Stimulated activated CD8-positive, alpha-beta memory T cell treated with anti-CD3 and anti-CD28 coated beads, Interleukin-12 subunit alpha, Interleukin-12 subunit beta, amount 100 ng/mL, for 1 hour (primary cell): ENCODE measurements at places on chromosomes 4 and X.
A peak's percentile ranks its signal among the peaks of the same experiment; 100 is the strongest.

GRCh38 chr4:5827108-5828004 is 65.5 kb downstream of the CRMP1 start:
- no peak for DNase-seq

- no peak for DNase-seq
Measured at GRCh38 chr4:82523179-82523578, 38.6 kb downstream of the TMEM150C start.

GRCh38 chr4:77006753-77007353 is 57.3 kb downstream of the SEPTIN11 start:
- DNase-seq, result no peak

DNA sequence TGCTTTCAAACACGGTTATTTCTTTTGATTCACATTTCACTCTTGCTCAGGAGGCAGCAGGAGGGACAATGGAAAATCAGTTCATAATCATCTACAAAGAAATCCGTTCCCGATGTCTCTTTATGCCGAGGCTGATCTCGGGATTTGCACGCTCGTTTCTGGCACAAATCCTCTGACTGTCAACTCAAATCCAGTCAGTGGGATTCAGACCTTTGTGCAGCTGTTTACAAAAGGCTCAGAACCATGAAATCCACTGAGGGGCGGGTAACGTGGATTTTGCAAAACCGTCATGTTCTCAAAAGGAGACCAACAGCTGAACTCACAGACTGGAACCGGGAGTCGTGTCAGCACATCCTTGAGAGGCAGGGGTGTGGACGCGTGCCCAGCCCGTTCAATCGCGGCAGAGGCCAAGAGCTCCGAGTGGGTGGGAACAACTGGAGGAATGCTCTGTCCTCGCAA is 46.4 kb downstream of the ACOX3 start:
- DNase-seq, result no peak

DNA sequence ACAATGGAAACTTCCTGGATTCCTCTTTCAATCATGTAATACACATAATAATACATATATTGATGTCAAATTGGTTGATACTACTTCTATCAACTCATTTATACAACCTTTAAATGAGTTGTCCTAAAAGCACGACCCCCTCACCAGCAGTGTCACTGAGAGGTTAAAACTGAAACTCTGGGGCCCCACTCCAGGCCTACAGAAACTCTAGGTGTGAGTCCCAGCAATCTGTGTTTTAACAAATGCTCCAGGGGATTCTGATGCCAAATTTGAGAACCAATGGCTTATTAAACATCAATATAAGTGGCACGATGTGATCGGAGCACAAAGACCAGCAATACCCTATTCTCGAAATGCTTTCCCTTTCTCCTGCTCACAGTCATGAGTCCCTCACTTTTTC is 47.9 kb downstream of the ATP8A1 start:
- DNase-seq, result no peak

GRCh38 chr4:151866592-151866918 is 105.7 kb upstream of the GATB start:
- no peak for DNase-seq

- DNase-seq, result no peak
Measured at GRCh38 chrX:24264383-24264782, 49.5 kb downstream of the SUPT20HL2 start.

GRCh38 chr4:159143687-159144086 is 40.8 kb downstream of the RAPGEF2 start:
- DNase-seq, result no peak

DNA sequence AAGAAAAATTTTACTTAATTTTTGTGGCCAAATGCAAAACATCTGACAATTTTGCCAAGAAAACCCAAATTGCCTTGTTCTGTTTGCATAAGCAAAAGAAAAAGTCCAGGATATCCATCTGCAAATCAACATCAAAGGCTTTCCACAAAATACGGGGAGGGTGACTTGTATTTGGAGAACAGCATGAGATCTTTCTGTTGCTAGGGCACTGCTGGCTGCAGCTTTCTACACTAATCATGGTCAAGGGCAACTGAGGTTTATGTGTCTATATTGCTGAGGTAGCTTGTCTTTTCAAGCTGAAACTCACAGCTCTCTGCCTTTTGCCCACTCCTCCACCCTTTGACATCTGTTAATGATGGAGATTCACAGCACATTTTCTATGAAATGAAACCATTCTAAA is 389.1 kb downstream of the NKX6-1 start:
- DNase-seq, result no peak

DNA sequence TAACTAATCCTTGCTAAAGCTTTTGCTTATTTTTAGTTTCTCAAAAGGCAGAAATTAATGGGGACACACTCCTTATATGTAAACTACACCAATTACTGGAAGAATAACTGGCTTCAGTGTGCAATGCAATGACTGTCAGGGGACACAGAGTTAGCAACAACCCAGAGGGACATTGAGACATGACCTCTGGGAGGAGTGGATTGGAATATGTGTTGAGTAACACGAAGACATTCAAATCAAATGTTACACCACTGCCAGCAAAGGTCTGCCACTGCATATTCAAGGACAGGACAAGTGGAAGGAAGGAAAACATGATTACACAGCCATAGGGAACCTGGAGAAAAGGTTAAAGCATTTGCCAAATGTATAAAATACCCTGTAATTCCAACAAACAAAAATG is 240.1 kb upstream of the FSTL5 start:
- DNase-seq, result no peak

DNA sequence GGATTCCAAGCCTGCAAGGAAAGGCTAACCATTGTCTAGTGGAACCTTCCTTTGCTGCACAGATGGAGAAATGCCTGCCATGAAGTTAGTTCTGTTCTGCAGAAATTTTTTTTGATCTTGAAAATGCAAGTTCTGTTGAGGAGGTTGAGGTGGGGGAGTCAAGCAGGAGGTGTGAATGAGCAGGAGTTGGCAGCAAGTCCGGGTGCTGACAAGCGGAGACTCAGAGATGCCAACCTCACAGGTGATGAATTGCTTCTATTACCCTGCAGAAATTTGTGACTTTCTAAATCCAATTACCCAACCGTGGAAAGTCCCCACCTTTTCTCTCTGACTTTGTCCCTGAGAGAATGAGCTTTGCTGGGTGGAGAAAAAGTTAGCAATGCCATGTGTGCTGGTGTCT is 350.1 kb downstream of the DHRSX start:
- no peak for DNase-seq

GRCh38 chr4:72768364-72768763 is 199.3 kb upstream of the ADAMTS3 start:
- no peak for DNase-seq

GRCh38 chrX:1453395-1453783 is 680 bp upstream of the ASMTL start:
- peak; percentile 57 for DNase-seq

DNA sequence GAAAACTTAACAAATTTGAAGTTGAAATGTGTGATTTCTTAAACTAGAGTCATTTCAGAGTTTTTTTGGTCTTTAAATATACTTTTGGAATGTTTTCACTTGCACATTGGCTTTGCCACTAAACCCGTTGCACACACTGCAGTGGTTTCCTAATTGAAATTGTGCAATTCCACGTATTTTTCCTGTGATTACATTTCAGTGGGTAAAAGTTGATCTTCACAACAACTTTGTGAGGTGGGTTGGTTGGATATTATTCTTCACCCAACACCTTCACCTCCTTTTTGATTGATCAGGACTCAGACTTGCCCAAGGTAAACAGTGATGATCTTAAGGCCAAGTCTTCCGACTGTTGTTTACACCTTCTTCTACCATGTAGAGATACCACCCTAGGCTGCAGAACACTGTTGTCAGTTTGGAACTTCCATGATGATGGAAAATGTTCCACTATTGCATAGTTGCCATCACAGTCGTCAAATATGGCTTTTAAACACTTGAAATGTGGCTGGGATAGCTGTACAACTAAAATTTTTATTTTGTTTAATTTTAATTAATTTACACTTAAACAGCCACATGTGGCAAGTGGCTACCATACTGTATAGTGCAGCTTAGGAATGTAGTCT is 13.7 kb downstream of the SEPTIN11 start:
- DNase-seq, result no peak

- no peak for DNase-seq
Measured at GRCh38 chr4:85153221-85153620, 186.7 kb upstream of the WDFY3 start.

DNA sequence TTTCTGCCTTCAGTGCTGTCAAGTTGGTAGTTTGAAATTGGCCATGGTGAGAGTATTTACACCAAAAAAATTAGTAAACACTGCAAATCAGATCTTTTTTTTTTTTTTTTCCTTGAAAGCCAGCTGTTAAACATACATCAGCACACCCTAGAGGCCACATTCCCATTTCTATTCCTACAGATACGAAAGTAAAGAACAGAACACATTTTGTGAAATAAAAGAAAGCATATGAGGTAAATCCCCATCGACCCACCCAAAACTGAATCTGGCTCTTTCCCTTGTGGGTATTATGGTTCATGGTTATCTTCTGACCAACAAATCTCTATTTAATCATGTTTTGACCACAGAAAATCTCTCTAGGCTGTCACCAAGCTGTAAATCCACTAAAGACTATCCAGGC is 41.8 kb upstream of the AP1AR start:
- no peak for DNase-seq

DNA sequence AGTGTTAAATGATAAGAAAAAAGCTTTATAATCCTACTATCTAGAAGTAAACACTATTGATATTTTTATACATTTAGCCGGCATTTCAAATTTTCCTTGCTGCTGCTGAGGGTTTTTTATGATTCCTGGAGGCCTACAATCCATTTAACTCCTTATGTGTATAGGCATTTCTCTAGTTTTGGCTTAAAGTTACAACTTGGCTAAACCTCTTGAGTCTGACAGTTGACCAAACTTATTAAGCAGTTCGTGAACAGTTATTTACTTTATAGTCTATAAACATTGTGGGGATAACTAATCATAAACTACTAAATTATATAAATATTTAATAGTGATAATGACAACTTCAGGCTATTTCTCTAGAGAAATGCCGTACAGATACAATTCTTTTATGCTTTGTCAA is 141.9 kb downstream of the ADGRL3 start:
- no peak for DNase-seq

GRCh38 chr4:84381759-84382158 is 117.3 kb downstream of the NKX6-1 start:
- DNase-seq, result no peak

GRCh38 chr4:53974561-53974960 is 89.8 kb downstream of the CHIC2 start:
- DNase-seq, result no peak

- no peak for DNase-seq
Measured at GRCh38 chr4:10160281-10160856, 43.8 kb upstream of the WDR1 start.

GRCh38 chr4:126678618-126679017 is 954.1 kb upstream of the INTU start:
- DNase-seq, result no peak

DNA sequence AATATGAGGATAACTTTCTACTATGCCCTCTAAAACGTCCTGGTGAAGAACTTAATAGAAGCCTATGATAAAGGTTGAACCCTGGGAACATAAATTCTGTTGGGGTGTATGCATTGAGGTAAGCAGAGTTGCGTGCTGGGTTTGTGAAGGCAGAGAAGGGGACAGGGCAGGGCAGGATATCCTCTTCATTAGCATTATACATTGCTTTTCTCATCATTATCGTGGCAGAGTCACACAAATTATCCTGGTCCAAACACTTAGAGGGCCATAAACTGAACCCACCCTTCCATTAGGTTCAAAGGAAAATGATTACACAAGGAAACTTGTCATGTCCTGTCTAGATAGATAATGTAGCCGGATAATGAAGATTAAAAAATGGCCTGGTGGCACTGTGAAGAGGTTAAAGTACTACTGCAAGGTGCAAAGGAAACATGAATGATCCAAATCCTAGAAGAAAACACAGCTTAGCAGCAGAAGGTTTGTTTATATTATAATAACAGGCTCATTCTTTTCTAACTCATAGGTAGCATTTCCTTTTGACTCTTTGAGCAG is 189.1 kb downstream of the SPCS3 start:
- DNase-seq, result no peak

- DNase-seq, result no peak
Measured at GRCh38 chr4:25215511-25215910, 18.3 kb upstream of the PI4K2B start.
